Hippocampal formation (tissue), 2 donors: ENCODE measurements at places on chromosomes 6 and 20.
A peak's percentile ranks its signal among the peaks of the same experiment; 100 is the strongest.

GRCh38 chr6:137933696-137934095 lies 66.6 kb downstream of the TNFAIP3 start:
- no peak for DNase-seq

DNA sequence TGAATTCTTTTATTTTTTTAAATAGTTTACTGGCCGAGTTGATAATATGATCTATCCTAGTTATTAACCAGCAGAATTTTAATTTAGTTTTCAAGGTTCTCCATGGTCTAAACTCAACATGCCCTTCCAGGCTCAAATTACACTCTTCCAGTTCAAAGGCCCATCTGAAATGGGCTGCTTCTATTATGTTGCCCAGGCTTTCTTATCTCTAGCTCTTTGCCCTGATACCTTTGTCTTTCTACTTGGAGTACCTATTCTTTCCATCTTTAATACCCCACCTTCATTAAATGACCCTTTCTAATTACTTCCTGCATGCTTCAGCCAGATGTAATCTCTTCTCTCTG lies 541.2 kb upstream of the FLRT3 start:
- DNase-seq: no peak

GRCh38 chr6:86516087-86516486 lies 421.2 kb upstream of the HTR1E start:
- no peak for DNase-seq

DNA sequence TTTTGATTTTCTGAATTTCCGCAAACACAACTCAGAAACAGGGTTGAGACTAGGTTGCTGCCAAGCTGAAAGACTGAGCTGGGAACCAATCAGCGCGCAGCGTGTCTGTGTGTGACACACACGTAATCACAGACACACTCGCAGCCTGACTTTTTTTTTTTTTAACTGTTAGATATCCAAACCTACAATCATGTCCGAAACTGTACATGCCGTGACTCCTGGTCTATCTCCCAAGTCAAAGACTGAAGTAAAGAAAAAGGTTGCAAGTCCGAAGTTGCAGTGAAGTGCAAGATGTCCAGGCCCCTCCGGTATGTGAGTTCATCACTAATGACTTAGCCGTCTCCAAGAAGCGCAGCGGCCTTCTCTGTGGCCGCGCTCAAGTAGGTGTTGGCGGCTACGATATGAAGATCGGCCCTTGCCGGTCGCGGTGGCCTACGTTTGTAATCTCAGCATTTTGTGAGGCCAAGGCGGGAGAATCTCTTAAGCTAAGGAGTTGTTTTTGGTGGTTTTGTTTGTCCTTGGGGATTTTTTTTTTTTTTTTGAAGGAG lies 108.2 kb downstream of the HFE start:
- peak; percentile 84 for DNase-seq

DNA sequence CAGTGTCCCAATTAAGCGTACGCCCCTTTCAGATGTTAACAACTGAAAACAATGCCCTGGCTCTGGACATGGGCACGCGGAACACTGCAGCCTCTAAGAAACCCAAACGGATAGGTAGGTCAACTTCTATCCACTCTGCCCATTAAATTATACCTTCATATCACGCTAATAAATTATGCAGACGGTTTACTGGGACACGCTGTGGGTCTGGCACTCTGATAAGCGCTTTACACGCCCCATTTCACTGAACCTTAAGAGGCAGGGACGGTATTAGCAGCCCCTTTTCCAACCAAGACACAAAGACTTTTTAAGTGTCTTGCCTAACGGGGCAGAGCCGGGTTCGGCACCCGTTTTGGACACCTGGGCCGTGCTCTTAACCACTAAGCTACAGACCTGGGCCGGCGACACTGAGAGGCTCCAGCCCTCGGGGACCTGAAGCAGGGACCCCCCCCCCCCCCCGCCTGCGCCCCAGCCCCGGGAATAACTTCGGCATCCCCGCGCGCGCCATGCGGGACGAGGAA lies 744 bp downstream of the STAU1 start:
- DNase-seq: no peak

DNA sequence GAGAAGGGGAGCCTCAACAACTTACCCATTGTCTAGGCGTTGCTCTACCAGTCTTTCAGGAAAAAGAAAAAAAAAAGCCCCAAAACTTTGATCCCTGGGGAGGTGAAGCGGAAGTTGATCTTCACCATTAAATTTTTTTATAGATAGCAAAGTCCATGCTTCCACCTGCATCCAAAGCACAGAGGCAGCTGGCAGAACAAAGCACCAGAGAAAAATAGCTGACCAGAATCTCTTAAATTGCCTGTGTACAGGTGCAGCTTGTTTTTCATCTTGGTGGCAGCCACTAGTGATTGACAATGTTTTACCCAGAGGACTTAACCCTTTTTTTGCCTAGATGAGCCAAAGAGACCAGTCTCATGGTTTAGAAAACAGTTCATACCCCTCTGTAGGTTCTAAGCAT lies 86.0 kb downstream of the MYB start:
- no peak for DNase-seq

- DNase-seq: peak; percentile 3
Measured at GRCh38 chr20:41340327-41341055, at the start of gene LPIN3. LPIN3 (plus strand) TSS chr20:41340821; CDS start chr20:41345804, 4,983 bp downstream.

GRCh38 chr6:29953001-29953441 lies 10.7 kb downstream of the HLA-A start:
- no peak for DNase-seq

GRCh38 chr6:32195902-32196681 lies 3.6 kb upstream of the GPSM3 start:
- peak; percentile 82 for DNase-seq

DNA sequence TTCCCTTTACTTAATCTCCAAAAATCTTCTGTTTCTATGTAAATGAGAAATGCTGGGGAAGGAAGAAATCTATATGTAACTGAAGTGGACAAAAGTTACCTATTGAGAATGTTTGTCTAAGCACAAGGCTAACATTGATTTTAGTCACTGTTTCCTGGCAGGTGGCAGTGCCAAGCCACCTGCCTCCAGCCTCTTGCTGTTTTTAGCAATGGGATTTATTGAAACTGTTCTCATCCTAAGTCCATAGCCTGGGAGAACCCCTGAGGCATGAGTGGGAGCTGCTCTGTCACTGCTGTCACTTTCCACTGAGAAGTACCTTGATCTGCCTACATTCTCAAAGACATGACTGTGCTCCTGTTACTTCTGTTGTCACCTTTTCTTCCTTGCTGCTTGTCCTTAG lies 14.7 kb downstream of the ENPP3 start:
- no peak for DNase-seq
